Naive thymus-derived CD8-positive, alpha-beta T cell (primary cell): ENCODE measurements at places on chromosomes 3 and 15.

DNA sequence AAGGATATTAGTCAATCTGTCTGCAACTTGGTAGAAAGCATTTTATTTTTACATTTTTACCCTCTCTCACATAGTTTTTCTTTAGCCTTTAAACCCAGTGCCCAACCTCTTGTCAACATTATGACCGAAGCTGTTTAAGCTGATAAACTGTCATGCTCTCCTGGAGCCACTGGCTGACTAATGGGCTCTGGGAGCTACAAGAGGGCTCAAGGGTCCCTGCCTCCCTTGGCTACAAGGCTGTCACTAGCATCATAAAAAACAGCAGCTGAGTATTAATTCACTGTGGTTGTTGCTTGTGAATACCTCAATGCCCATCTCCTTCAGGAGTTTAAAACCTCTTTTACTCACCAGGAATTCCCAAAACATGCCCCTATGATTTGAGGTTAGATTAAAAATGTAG, 237.9 kb downstream of the ZMAT3 start:
- DNase-seq = no peak

GRCh38 chr3:153590051-153590450, 428.0 kb downstream of the RAP2B start:
- DNase-seq = no peak

- DNase-seq = no peak
Observed at GRCh38 chr15:84818261-84819131, 1.3 kb downstream of the ALPK3 start.

DNA sequence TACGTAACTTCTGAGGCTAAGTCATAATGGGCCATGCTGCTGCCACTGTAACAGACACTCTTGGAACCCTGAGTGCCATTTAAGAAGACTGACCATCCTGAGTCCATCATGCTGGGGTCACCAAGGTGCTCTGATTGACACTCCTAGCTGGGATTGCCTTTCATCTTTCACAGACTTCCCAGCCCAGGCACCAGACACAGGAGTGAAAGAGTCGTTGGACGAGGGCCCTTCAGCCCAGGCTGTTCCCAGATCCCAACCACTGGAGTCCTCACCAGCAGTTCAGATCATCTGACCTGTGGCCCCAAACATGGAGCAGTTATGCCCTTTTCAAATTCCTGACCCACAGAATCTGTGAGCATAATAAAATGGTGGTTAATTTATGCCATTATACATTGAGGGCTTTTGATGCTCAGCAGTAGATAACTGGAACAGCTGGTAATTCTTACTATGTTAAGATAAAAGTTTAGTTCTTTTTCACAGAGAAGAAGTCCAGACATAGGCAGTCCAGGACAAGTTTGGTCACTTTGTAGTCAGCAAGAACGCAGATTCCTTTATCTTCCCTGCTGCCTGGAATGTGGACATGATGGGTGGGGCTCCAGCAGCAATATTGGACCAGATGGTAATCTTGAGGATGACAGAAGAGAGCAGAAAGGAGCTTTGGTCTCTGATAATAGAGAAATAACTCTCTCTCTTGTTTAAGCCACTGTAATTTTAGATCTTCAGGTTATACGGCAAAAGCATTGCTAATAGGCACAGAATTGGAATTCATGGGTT, 7.3 kb upstream of the EHD4 start:
- no peak for DNase-seq

DNA sequence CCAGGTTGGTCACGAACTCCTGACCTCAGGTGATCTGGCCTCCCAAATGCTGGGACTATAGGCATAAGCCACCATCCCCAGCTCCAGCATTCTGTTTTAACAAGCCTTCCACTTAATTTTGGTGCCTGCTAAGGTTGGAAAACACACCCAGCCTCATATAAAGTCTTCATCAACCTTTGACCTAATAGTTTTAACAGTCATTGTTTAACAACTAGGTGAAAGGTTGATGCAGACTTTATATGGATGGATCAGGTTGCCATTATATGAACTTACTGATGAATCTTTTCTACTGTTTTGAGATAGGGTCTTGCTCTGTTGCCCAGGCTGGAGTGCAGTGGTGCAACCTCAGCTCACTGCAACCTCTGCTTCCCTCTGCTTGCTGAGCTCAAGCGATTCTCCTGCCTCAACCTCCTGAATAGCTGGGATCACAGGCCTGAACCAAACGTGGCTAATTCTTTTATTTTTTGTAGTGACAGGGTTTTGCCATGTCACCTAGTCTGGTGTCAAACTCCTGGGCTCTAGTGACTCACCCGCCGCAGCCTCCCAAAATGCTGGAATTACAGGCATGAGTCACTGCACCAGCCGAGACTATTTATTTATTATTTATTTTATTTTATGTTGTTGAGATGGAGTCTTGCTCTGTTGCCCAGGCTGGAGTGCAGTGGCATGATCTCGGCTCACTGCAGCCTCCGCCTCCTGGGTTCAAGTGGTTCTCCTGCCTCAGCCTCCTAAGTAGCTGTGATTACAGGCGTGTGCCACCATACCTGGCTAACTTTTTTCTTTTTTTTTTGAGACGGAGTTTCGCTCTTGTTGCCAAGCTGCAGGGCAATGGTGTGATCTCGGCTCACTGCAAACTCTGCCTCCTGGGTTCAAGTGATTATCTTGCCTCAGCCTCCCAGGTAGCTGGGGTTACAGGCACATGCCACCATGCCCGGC, 3.1 kb upstream of the RPAP1 start:
- no peak for DNase-seq
